ENCODE measurements at places on chromosomes 7 and 10.
A peak's percentile ranks its signal among the peaks of the same experiment; 100 is the strongest.

DNA sequence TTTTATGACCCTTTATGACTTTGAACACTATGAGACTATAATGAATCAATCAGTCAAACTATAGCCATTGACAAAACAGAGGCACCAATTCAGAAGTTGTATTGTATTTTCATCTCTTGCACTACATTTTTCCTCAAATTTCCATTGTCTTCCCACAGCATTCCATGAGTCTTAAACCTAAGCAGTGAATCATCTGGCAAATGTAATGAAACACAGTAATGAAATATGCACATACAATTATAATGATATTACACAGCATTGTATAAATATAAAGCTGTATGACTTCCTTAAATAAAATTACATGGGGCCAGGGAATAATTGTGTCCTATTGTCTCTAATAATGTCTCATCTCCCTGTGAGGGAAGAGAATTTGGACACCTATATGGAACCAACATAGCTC lies 45.0 kb downstream of the VWDE start:
- no peak for DNase-seq

GRCh38 chr10:77189075-77189474 lies 448.5 kb downstream of the KCNMA1 start:
- no peak for DNase-seq

DNA sequence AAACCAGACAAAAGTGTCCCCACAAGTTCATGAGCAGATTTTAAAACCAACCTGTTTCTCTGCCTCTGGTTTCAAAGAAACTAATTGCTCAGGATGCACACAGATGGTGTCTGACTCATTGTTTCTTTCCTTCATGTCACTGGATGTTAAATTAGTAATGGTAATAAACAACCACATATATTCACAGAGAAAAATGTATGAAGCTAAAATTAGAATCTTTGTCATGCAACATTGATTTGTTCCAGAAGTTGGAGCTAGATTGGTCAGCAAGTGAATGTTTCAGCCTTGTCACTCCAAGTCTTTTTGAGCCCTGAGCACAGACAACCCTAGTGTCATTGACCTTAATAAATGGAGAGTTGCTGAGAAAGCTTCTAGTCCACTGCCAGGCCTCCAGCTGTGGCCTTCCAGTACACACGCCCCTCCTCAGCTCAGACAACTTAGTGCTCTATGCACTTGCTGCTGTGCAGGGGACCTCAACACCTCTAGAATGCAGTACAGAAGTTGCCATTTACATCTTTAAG lies 175.9 kb downstream of the CCDC71L start:
- DNase-seq: no peak

- DNase-seq: no peak
These were observed 769.7 kb upstream of the AUTS2 start for GRCh38 chr7:68828575-68828974.

DNA sequence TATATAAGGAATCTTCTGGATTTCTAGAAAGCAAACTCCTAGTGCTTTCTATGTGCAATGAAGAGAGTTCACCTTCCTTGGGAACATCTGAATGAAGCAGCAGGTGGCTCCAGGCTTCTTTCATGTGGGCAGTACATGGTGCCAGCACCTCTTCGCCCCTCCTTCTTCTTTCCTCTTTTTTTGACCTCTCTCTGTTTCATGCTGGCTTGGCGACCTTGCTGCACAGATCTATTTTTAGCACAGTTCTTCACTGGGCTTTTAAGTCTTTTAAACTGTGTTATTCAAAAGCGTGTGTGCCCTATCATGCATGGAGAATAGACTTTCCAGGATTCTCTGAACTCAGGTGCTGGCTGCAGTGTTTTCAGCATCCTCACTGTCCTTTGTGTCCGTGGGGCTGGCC lies 400.3 kb upstream of the PRKCQ start:
- no peak for DNase-seq

GRCh38 chr10:103731609-103732270 lies 123.6 kb downstream of the SH3PXD2A start:
- no peak for DNase-seq

DNA sequence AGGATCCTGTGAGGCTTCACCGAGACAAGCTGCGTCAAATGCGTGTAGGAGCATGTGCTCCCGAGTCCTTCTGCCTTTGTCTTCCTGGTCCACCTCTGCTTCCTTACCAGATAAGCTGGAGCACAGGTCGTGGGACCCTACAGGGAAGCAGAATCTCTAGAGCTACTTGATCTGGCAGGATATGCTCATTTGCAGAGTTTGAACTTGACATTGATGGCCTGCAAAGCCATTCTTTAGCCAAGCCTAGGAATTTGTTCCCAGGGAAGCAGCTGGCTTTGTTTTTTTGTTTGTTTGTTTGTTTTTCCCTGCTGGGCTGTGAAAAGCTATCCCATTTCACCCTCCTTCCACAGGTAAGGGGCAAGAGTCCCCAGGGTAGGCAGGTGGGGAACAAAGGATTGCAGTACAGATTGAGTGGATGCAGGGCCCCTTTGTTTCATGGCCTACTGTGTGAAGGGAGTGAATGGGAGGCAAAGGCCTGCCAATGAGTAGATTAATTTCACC lies 200.0 kb upstream of the BMPER start:
- no peak for DNase-seq

GRCh38 chr10:92366412-92367021 lies 75.5 kb downstream of the MARCHF5 start:
- DNase-seq: no peak

DNA sequence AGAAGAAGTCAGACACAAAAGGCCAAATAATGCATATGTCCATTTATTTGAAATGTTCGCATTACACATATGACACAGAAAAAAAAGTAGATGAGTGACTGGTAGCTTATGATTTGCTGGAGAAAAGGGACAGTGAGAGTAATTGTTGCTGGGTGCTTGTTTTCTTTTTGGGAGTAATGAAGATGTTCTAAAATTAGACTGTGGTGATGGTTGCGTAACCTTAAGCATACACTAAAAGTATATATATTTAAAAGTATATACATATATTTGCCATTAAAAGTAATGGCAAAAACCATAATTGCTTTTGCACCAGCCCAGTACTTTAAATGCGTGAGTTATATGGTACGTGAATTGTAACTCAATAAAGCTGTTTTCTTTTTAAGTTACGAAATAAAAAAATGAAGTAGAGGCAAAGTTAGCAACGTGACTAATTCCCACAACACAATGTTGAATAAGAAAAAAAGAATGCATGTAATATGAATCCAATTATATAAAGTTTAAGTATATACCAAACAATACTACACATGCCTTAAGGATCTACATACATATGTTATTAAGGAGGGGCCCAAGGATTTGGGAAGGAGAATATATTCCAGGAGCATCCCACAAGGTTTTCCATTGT lies 360.4 kb upstream of the CELF2 start:
- no peak for DNase-seq

DNA sequence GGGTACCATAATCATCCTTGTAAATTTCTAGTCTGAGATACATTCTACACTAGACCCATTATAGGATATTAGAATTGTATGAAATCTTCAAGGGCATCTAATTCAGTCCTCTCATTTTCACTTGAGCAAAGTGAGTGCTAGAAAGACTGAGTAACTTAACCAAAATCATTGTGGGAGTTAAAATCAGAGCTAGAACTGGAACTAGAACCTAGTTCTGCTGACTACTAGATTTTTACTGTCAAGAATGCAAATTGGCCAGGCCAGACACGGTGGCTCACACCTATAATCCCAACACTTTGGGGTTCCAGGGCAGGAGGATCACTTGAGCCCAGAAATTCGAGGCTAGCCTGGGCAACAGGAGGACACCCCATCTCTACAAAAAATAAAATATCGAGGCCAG lies 53.9 kb downstream of the ADD3 start:
- DNase-seq: no peak

DNA sequence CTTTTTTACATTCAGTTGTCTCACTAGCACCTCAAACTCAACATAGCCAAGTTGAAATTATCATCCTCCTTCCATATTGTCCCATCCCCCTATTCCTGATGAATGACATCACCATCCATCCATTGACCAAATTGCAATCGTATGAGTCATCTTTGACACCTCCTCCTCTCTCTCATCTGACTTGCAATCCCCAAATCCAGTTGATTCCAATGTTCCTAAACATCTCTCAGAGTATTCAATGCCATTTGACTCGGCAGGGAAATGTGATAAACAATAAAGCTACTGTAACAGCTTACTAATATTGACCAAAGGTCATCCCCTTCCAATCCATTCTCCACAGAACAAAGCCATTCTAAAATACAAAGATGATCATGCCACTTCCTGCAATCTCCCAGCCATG lies 1047.8 kb downstream of the NRG3 start:
- no peak for DNase-seq

GRCh38 chr10:73772281-73773151 lies 9.3 kb upstream of the CHCHD1 start:
- DNase-seq: no peak

DNA sequence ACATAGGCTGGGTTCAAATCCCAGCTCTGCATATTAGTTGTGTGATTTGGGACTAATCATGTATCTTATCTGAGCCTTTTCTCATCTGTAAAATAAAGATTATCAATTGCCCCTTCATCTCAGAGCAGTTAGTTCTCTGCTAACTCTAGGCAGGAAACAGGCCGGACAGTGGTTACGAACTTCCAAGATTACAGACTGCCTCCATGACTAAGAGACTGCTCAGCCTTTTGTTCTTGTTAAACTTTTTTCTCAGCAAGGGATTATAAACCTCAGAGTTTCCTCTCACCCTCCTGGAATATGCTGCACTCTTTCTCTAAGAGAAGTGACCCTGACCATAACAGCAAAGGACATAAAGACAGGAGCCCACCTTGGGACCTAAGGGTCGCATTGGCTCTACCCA lies 52.5 kb upstream of the NFKB2 start:
- DNase-seq: no peak

DNA sequence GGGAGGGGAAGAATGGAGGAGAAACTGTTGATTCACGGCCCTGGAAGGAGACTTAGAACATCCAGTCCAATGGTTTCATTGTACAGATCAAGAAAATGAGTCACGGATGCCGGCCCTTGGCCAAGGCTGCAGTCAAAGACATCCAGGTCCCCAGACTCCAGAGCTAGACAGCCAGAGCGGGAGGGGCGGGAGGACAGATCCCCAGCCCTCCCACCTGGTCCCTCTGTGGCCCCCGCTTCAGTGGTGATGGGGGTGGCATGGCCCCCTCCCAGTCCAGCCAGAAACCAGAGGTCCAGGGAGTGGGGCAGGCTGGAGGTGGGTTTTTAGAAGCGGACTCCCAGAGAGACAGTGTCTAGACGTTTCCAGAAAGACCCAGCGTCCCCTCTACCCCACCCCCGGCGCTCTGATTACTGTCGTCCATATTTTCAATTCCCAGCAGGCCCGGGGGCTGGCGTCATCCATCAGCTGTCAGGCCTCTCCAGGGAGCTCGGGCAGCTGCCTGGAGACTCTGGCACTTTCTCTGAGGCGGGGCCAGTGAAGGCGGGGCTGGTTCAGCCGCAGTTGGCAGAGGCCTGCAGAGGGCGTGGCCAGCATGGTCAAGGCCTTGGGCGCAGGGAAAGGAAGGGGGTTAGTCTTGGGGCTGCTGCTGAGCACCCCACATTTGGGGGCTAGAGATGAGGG lies 8.0 kb upstream of the HSPB1 start:
- DNase-seq: peak; percentile 95

DNA sequence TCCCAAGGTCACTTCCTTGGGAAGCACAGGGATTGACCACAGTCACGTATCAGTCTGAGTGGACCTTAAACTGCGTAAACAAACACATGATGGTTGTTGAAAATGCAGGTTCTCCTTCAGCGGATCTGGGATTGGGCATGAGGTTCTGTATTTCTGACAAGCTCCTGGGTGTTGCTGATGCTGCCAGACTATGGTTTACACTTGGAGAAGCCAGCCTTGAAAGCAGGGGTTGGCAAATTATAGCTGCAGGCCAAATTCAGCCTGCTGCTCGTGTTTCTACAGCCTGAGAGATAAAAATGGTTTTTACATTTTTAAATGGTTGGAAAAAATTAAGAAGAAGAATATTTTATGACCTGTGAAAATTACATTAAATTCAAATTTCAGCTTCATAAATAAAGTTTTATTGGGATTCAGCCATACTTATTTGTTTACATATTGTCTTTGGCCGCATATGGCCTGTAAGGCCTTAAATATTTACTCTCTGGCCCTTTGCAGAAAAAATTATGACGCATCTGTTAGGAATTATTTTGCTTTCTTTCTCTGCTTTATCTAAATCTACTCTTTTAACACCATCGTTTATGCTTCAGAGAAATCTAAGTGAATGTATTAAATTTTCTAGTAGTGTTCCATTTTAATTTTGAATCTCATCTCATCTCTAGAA lies 109.6 kb downstream of the SH2D4B start:
- no peak for DNase-seq

All from NCI-H2107 (cell line).